ENCODE measurements at places on chromosomes 11 and 22.

DNA sequence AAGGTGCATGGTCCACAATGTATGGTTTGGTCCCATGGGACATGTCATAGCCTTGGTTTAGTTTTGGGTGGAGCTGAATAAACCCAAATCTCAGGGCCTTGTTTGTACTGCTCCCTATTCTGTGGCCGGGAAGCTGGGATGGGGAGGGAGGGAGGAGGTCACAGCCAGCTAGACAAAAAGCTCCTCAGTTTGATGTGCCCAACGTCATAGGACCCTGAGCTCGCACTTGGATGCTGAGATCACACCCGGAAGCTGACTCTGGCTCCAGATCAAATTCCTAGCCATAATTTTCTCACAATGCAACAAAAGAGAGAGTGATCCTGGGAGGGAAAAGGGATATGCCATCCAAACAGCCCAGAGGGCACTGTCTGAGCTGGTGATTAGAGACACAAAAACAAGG, 1.5 kb downstream of the HSPB2 start:
- no peak for DNase-seq

- no peak for DNase-seq
These were observed 469.2 kb upstream of the ANO5 start for GRCh38 chr11:21723678-21724077.

DNA sequence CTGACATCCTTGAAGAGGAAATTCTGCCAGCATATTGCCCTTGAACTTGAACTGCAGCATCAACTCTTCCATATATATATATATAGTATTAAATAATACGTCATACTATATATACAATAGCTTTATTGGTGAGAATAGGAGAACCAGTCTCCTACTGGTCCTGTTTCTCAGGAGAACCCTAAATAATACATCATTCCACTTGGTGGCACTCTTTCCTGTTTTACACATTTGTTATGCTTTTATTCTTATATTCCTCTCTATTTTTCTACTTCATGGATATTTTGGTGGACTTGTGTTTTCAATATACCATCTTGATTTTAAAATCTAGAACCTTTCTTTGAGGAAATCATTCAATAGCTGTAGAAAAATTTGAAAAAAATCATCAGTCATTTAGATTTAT, 193.3 kb downstream of the TRPC6 start:
- no peak for DNase-seq

DNA sequence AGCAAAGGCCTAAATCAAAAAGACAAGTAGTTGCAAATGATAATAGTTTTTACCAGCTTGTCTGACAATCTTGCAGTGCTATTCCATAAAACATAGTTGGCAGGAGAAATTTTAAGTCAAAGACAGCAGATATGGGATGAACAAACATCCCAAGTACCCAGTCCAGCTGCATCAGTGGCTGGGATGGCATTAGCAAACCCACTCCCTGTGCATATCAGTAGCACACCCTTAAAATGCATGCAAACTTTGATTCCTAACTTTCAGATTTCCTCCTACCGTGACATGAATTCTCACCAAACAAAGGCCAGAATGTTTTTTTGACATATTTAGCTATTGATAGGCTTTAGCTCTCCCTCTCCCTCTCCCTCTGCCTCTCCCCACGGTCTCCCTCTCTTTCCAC, 27.8 kb upstream of the CCDC86 start:
- no peak for DNase-seq

DNA sequence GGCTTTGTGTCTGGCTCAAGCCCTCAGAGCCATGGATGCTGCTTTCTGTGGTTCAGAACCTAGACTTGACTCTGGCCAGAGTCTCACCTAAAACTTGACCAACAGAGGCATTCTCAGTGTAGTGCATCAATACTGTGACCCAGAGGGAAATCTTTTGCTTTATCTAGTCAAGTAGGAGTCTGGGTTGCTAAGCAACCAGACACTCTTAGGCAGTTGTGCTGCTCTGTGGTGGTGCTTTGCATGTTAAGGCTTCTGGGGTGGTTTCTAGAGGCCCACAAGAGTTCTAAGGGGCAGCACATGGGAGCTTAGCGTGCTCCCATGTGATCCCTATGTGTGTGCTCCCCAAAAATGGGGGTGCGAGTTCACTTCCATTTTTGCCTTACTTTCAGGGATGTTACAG, 224.6 kb upstream of the PLET1 start:
- DNase-seq = no peak

DNA sequence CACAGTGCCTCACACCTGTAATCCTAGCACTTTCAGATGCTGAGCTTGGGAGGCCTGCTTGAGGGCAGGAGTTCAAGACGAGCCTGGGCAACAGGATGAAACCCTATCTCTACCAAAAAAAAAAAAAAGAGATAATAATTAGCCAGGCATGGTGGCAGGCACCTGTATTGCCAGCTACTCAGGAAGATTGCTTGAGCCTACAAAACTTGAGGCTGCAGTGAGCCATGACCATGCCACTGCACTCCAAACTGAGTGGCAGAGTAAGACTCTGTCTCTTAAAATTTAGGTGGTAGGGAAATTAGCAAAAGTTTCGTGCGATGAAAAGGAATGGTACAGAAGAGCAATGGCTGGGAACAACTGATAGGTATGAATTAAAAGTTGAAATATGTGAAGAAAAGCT, 18.0 kb downstream of the ST13 start:
- no peak for DNase-seq

DNA sequence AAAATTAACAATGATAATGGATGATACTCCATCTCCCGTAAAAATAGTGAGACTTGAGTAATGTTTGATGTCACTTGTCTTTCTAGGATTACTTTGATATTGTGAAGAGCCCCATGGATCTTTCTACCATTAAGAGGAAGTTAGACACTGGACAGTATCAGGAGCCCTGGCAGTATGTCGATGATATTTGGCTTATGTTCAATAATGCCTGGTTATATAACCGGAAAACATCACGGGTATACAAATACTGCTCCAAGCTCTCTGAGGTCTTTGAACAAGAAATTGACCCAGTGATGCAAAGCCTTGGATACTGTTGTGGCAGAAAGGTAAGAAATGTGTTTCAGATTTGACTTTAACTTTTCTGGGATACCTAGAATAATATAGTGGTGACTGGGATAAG, 48.0 kb upstream of the L3MBTL2 start:
- DNase-seq = no peak

DNA sequence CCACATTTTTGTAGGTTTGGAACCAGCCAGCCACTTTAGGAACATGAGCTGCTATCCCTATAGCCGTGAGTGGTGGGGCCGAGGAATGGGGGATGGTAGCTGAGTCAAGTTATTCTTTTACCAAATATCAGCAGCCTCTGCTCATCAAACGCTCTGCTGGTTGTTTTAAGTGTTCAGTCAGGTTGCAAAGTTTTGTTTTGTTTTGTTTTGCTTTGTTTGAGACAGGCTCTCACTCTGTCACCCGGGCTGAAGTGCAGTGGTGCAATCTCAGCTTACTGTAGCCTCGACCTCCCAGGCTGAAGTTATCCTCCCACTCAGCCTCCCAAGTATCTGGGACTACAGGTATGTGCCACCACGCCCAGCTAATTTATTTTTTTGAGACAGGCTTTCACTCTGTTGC, 14.4 kb downstream of the CABIN1 start:
- no peak for DNase-seq

GRCh38 chr11:44767421-44767820, 40.7 kb downstream of the TSPAN18 start:
- DNase-seq = no peak

- no peak for DNase-seq
These were observed 104.6 kb upstream of the NCAM1 start for GRCh38 chr11:112856591-112856990.

DNA sequence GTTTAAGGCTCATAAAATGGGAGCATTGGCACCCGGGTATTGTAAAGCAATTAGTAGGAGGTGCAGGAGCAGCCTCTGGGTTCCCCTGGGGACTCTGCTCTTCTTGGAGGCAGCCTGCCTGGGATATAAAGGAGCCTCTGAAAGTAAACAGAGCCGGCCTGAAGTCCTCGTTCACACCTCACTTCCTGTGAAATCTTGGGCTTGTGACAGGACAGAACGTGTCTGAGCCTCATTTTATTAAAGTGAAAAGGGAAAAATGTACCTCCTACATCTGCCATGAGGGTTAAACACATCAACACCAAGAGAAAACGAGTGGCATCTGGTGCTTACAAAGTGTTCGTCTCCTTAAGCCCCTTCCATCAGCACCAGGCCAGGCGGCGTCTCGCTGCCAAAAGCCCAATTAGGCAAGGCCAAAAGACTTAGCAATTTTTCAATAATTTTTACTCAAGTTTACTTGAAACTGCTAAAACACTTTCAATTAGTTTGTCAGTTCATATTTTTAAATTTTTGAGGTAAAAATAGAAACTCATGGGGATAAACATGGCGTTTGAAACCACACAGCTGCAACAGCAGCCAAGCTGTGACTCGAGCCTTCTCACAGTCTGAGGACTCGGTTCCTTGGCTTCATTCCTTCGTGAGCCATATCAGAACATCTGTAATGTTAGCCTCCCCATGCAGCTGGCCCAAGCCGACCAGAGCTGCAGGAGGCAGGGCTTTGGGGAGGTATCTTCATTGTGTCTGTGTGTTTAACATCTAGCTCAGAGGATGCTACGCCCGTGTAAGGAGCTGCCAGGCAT, 33.6 kb downstream of the MAP6 start:
- DNase-seq = peak; percentile 95

DNA sequence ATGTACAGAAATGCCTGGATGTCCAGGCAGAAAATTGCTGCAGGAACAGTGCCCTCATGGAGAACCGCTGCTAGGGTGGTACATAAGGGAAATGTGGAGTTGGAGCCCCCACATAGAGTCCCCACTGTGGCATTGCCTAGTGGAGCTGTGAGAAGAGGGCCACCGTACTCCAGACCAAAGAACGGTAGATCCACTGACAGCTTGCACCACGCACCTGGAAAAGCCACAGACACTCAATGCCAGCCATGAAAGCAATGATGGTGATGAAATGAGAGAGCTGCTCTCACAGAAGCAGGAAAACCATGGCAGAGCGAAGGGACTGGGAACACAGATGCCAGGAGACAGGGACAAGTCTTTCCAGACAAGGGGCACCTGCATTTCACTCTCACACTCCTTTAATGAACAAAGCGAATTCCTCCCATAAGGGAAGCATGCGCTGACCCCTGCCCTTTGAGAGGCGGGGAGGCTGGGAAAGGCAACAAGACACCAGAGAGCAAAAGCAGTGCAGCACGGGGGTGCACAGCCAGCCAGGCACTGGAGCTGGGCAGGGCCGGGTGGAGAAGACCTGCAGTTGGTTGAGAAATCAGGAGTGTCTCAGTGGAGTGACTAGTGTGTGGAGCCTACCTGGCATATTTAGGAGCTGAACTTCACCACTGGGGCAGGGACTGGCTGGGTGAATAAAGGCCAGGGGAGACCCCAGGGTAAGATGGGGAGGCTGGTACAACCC, 1025.2 kb downstream of the TBC1D22A start:
- no peak for DNase-seq

GRCh38 chr22:44522526-44523170, 24.6 kb upstream of the RTL6 start:
- no peak for DNase-seq

DNA sequence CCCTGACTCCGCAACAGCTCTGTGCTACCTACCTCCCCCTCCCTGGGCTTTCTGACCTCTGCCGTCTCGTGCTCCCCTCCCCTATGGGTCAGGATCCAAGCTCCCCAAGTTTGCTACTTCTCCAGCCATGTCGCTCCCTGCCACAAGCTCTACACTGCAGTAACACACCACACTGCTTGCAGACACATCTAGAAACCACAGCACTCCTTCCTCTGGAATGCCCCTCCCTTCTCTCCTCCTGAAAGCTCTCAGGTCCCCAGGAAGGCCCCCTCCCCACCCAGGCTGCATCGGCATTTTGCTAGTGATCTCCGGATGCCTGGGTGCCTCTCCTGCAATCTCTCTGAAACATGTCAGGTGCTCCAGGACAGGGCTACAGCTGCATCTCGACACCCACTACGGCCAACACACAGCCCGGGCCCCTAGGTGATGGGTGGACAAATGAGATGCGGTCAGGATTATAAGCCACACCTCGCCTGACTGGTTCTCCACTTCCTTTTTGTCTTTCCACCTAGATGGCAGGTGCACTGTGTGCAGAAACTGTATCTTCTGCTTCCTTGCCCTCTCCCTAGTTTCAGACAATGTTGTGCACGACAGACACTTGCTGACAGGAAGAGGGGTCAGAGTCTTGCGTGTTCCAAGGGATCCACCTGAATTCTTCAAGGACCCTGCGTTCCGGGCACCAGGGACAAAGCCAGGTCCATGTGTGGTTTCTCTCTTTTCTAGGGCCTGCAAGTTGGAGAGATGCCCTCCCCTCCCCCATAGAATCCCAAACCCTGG, 22.9 kb downstream of the RPUSD4 start:
- DNase-seq = no peak

DNA sequence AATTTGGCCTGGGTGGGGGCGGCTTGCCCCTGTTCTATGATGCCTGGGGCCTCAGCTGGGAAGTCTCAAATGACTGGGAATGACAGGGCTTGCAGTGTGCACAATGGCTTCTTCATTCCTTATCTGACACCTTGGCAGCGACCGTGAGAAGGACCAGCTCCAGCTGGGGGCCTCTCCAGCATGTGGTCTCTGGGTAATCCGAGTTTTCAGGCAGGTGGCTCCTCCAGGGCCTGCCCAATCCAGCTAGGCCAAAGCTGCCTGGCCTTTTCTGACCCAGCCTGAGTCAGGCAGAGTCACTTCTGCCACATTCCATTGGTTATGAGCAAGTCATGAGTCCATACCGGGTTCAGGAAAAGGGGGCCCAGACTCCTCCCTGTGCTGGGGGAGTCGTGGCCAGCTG, 646.0 kb downstream of the OPCML start:
- DNase-seq = no peak

- no peak for DNase-seq
These were observed 135.5 kb downstream of the NOX4 start for GRCh38 chr11:89355646-89356045.

GRCh38 chr11:2929950-2930703, 907 bp upstream of the PHLDA2 start:
- no peak for DNase-seq

DNA sequence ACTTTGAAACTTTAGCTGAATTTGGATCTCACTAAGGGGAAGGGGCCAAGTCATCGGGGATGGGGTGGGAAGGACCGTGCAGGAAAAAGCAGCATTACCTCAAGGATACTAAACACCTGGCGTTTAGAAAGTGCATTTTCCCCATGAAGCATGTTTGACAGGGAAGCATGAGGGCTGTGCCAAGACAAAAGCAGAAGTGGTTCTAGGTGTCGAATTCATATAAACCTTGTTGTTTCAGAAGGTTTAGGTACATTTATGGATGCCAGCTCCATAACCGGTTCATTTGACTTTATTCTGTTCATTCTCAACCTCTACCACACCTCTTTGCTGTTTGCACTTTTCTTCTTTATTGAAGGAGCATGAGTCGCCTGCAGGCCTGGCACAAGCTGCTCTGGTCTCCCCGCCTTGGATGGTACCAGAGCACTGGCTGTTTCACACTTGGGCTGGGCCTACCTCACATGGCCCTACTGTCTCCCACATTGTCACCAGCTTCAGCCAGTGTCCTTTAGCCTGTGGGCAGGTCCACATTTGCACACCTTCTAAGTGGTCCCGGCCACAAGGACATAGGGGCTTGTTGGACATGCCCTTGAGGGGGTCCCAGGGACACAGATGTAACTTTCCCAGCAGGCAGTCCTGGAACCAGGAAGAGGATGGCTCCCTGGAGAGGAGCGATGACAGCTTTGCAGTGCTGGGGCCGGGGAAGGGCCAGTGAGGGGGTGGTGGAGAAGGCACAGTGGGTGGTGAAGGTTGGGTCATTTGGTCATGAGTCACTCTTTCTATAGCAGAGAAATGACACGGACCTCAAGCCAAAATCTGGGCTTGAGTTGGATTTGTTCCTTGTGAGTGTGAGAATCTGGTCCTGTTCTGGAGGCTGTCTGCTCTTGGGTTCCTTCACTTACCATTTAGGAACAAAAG, 3.2 kb upstream of the ST14 start:
- no peak for DNase-seq

GRCh38 chr11:71204294-71204693, 48.1 kb downstream of the SHANK2 start:
- DNase-seq = no peak
